NCI-H446 treated with DMSO at 0.1 percent for 48 hours (cell line): ENCODE measurements at places on chromosomes 2 and 18.

DNA sequence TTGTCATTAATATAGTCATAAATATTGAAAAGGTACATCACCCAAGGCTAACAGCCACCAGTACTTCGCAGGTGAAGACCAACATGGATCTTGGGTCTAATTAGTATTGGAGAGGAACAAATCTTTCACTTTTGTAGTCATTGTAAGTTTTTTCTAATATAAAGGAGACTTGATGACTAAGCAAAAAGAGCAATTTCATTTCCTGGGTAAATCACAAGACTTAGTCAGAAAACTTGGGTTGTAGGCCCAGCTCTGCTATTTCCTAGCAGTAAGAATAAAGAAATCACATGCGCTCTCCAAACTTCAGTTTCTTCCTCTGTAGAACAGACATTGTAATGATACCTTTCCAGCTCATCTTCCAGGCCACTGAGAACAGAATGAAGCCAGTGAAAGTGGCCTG is 40.9 kb downstream of the NRP2 start:
- DNase-seq = no peak

- DNase-seq = no peak
Observed at GRCh38 chr18:8389391-8390340, 219.6 kb upstream of the RAB12 start.

DNA sequence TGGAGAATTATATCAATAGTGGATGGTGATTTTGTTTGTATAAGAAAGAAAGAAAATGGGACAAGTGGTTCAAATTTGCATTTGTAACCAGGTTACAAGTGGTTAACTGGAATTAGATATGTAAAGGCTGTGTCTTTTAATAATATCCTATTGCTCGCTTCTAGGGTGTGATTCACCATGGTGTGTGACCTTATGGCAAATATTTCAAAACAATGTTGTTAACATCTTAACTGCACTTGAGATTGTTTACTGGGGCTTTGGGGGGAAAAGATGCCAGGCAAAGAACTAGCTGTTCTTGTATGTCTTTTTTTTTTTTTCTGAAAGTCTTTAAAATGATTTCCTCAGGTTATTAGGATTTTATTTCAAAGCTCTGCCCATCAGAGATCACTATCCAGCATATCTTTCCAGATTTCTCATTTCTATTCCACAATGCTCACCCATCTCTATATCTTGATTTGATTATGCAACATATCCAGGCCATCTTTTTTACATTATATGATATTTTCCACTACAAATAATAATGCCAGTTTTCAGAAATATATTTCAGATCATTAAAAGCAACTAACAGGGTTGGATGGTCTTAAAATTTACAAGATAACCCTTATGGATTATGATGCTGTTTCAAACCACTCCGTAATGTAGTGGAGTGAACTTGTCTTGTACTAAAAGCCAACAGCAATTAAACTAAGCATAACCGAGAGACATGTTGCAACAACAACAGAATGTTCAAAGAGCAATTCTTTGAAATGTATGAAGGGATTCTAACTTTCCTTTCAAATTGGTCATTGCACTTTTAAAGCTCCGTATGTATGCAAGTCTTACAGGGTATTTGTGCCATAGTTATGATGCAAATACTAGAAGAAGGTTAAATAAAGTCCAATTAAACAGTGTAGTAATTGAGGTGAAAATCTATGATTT is 341.5 kb upstream of the ETAA1 start:
- DNase-seq = no peak

DNA sequence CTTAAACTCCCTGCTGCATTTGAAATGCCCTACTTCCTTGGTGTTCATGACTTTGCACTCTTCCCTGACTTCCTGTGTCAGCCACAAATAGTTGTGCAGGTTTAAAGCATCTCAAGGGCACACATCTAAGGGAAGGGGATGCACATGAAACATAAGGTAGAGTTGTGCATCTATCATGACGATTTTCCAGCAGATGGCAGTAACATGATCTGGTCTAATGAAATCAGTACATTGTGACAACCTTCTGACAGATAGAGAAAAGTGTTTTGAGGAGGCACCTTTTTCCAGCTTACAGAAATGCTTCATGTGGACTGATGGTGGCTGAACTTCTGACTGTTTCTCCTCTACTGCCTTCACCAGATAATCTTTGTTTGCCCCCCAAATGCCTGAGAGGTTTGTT is 238.9 kb downstream of the XIRP2 start:
- peak; percentile 2 for DNase-seq

- no peak for DNase-seq
Observed at GRCh38 chr2:69493268-69493667, 56.0 kb upstream of the NFU1 start.

DNA sequence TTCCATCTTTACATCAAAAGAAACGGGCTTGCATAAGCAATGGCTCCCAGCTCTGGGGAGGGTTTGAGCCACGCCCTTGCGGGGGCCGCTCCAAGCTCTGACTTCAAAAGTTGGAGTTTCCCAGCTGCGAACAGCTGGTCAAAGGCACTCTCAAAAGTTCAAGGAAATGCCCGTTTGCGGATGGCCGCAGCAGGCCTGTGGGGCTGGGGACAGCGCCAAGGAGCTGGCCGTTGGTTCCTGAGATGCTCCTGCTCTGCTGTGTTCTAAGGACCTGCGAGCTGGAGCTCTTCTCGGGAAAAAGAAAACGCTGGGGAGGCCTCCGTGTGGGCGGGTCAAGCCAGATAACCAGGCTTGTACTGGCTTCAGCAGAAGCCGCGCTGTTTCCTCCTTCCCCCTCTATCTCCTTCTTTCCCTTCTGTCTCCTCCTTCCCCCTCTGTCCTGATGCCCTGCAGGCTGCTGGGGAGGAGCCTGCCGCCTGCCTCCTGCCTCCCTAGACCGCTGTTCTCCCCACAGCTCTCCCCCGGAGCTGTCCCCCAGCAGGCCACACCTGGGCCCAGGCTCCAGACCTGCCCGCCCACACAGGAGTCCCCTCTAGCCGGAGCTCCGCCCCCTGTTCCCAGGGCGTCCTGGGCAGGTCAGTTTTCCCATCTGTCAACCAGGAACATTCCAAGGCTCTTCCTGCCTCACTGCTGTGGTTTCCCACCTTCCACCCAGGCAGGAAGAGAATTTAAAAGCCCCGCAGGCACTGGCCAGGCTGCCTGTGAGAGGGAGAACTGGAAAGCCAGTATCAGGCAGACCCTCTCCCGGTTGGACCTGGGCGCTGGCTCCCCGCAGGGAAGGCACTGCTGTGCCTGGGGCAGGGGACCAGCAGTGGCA is 14.1 kb downstream of the KLF11 start:
- DNase-seq = no peak

- no peak for DNase-seq
Observed at GRCh38 chr2:239689985-239690384, 289.2 kb upstream of the HDAC4 start.

- DNase-seq = peak; percentile 40
Observed at GRCh38 chr2:99572373-99573164, 82.8 kb upstream of the REV1 start.
